ENCODE measurements at places on chromosomes 16 and 17.

- DNase-seq: no peak
These were observed at the start of gene BCL6B for GRCh38 chr17:7022781-7023571. Gene BCL6B (plus strand): TSS chr17:7023050. CDS start chr17:7023672, 622 bp downstream.

DNA sequence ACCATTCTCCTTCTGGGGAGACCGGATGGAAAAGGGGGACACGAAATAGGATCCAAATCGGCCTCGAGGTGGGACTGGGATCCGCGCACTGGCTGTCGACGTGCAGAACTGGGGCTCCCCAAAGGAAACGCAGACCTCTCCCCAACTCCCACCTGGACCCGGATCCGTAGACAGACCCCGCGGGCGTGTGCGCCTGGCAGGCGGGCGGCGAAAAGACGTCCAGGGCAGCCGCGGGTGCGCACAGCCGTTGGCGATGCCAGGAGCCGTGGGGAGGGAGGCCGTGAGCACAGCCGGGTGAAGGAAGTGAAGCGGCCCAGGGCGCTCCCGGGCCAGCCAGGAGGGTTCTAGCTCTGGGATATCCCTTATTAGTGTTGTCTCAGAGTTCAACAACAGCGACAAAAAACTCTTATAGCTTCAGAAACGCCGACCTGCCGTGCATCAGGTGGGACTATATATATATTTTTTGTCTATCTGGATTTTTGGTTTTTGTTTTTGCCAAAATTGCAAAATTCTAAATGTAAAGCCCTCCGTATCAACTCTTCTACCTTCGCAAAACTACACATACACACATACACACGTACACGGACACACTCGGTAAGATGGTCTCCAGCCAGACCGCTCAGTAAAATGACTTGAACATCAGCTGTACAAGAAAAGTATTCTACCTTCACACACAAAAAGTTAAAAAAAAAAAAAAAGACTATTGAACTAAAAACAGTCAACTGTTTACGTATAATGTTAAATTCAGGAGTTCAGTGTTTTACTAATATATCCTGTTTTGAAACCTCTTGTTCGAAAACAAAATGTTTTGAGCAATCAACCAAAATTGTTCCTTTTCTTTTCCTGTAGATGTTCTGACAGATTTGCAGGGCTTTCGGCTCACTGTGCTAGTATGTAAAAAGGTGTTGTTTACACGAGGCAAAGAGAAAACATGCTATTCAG is 5.2 kb upstream of the AATF start:
- DNase-seq: no peak

DNA sequence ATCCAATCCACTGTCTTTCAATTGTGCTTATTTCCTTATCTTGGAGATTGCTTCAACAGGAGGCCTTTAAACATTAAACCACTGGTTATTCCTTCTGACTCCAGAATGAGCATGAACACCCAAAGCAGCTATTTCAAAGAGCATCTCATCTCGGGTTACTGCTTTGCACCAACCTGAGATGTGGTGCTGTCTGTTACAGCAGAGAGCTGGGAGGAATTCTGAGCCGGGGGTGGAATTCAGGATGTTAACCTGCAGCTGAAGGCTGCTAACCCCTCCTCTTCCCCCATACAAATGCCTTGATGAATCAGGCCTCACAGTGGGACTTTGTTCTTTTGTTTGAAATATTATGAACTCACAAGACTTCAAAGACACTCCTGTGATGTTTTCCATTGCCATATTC is 113.1 kb downstream of the SHISA9 start:
- DNase-seq: no peak

- DNase-seq: no peak
These were observed 13.4 kb downstream of the PDZD9 start for GRCh38 chr16:21987498-21987897.

DNA sequence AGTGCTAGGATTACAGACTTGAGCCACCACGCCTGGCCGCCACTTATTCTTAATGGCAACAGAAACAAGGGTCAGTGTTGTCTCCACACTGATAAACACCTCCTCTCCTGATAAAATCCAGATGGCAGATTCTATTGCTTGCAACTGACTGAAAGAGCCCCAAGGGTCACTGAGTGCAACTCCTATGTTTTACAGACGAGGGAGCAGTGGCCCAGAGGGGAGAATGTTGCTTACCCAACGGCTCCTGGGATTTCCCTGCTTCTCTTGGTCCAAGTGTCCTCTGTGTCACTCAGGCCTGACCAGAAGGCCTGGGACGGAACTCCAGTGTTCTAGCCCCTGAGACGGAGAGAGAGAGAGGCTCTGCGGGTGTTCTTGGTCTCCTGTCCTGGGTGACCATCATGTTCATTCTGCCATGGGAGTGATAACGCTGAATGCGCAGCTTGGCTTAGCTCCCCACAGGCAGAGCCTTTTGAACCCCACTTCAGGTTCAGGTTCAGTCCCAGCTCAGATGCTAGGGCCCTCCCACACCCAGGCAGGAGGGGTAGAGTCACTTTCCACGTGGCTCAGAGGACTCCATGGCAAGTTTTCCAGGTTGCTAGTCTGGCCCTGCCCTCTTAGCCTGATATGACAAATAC is 77.3 kb upstream of the NLRP1 start:
- DNase-seq: no peak

- no peak for DNase-seq
These were observed 26.1 kb downstream of the LGALS3BP start for GRCh38 chr17:78953356-78954350.

Data from NB4 (cell line).